NCI-H1092 treated with DMSO at 0.1 percent for 48 hours (cell line): ENCODE measurements at places on chromosomes 5 and 9.

DNA sequence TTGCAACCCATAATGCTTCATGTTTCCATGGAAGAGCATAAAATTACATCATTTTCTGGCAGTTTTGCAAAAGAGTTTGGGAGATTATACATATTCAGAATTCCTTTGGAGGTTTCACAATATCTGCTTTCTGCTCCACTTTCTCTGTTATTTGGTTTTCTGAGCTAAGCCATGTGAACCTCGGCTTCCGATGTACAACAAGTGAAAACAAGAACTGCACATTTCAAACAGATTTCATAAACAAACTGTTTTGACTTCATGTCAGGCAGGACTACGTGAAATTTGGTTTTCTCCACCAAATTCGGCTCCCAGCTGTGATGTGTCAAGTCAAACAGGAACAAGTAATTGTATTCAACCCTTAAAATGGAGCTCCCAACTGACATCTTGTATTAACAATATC, 609.8 kb downstream of the IRX1 start:
- no peak for DNase-seq

GRCh38 chr9:75200892-75201470, 112.7 kb downstream of the OSTF1 start:
- peak; percentile 11 for DNase-seq

DNA sequence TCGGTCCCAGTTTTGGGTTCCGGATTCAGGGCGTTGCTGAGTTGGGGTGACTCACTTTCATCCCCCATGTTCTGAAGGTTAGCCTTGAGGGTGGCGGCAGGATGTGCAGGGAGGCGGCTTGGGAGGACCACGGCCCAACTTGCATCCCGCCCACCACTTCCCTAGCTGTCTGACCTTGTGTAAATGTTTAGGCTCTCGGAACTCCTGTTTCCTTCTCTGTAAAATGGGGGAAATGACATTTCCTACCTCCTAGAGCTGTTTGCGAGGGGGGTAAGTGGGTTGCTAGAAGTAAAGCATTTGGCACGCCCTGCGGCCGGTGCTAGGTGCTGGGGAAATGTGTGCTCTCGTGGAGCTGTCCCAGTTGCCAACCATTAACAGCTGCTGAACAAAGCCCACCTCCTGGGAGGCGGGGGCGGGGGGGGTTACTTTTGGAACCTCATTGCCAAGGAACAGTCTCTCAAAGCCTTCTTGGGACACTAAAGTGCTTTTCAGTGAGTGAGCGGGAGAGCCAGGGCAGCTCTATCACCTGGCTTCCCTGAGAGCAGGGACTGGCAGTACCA, 27.5 kb downstream of the PTGES2 start:
- DNase-seq = no peak

GRCh38 chr5:178314061-178314660, 81.6 kb upstream of the PHYKPL start:
- DNase-seq = no peak

DNA sequence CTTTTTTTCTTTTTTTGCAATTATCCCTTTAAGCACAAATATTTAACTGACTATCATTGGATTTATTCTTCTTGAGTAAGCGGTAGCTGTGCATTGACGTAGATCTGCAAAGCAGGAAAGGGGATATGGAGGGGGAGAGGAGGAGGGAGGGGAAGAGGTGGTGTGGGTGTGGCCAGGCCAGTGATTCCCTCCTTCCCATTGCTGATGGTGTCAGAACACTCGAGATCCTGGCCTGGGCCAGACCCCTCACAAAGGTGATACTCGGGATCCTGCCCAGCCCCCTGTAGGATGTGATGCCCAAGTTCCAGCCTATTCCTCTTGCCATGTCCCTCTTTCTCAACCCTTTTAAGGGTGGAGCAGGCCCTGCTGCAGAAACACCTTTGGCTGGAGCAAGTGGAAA, 9.9 kb downstream of the SLC36A3 start:
- no peak for DNase-seq

DNA sequence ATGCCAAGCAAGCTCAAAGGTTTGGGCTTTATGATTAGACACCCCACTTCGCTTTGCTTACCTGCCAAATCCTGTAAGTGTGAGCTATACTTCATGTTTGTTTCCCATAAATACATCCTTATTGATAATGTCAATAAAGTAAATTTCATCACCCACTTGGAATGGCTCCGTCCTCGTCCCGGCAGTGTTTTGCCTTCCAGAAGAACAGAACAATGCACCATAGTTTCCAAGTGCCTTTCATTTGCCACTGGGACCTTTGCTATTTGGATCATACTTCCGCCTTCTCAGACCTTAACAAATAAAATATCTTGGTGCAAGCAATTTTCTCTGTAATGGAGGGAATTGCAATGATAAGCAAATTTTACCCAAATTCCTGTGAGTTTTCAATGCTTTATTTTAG, 229.3 kb downstream of the PIK3R1 start:
- DNase-seq = no peak

GRCh38 chr5:150126921-150127265, 28.8 kb downstream of the PDGFRB start:
- no peak for DNase-seq

GRCh38 chr9:14320271-14321181, 6.6 kb upstream of the NFIB start:
- no peak for DNase-seq

DNA sequence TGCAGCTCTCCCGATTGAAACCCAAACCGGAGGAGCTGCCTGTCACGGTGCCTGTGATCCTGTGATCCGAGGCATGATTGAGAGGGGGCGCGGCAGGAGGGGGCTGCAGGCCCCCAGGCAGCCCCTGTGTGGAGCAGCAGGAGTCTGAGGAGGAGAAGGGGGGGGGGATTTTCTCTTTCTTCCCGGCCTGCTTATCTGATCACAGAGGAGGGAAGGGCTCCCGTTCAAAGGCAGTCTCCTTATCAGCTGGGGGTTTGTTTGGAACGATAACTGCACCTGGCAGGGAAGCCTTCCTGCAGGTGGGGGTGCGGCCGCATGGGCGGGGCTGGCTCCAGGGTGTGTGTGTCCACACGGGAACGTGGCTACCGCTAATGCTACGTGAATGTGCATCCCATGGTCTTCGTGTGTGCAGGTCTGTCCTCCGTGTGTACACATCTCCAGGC, 38.4 kb downstream of the LMX1B start:
- DNase-seq = no peak

- no peak for DNase-seq
Observed at GRCh38 chr9:124284940-124285441, 27.2 kb downstream of the NEK6 start.

- DNase-seq = no peak
Observed at GRCh38 chr5:109743041-109743531, 53.4 kb downstream of the MAN2A1 start.

GRCh38 chr5:74903165-74903787, 37.1 kb upstream of the FAM169A start:
- no peak for DNase-seq

DNA sequence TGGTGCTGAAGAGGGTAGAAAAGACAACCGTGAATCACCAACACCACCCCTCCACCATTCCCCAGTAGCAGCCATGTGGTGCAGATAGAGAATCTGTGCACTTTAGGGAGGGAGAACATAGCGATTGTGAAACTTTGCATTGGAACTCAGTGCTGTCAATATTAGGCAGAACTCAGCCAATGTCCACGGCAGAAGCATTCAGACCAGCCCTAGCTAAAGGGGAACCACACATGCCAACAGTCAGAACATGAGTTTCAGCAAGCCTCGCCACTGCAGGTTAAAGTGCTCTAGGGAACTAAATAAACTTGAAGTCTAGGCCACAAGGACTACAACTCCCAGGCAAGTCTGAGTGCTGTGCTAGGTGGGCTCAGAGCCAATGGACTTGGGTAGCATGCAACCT, 38.5 kb upstream of the DEPDC1B start:
- DNase-seq = no peak

GRCh38 chr5:89596821-89597220, 713.8 kb upstream of the MEF2C start:
- no peak for DNase-seq

GRCh38 chr5:133262690-133263089, 210.9 kb downstream of the HSPA4 start:
- DNase-seq = no peak

DNA sequence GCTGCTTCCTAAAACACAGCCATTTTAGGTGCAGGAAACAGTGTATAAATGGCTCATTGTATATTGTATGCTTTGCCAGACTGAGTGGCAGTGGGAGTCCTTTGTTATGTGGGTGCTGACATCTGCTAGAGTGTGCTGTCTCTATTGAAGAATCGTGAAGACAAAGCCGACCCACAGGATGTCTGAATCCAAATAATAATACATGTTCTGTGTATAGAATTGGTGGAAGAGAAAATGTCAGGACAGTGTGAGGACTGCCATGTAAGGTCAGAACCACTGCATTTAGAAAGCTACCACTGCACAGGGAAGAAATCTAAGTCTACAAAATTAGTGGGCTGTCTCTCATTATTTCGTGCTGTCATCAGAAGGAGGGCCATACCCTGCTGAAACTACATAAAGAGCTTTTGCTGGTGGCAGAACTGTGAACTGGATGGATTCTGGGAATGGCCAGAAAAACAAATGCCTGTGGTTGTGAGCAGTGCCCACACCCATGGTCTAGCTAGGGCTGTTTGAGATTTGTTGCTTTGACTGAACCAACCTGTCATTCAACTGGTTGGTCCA, 2.5 kb downstream of the IL7R start:
- DNase-seq = no peak

- no peak for DNase-seq
Observed at GRCh38 chr5:137051161-137051560, 448.0 kb downstream of the SPOCK1 start.

DNA sequence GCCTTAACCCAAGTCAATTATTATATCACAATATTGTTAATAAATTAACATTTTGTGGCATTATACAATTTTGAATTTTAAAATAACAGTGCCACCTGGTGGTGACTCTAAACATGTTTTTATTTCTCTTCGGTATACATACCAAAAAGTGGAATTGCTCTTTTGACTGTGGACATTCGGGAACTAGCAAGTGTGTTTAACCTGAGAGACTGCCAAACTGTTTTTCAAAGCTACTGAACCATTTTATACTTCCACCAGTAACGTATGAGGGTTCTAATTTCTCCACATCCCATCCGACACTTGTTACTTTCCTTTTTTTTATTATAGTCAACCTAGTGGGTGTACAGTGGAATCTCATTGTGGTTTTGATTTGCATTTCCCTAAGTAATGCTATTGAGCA, 18.3 kb upstream of the HSDL2 start:
- peak; percentile 28 for DNase-seq

GRCh38 chr5:167389537-167389936, 901.9 kb upstream of the WWC1 start:
- DNase-seq = no peak

DNA sequence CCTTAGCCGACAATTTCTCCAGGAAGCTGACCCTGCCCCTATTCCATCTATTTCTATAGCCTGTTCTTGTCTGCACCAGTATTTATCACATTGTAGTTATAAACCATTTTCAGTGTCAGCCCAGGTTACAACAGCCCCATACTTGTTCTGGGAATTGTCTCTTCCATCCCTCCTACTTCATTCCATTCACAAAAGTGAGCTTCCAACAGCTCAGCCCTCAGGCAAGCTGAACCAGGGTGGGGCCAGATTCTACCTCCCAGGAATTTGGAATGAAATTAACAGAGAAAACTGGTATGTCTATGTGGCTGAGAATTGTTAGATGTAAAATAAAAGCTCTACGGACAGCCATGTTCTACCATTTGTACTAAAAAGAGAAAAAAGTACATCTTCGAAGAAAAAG, 36.1 kb downstream of the STRBP start:
- DNase-seq = no peak

DNA sequence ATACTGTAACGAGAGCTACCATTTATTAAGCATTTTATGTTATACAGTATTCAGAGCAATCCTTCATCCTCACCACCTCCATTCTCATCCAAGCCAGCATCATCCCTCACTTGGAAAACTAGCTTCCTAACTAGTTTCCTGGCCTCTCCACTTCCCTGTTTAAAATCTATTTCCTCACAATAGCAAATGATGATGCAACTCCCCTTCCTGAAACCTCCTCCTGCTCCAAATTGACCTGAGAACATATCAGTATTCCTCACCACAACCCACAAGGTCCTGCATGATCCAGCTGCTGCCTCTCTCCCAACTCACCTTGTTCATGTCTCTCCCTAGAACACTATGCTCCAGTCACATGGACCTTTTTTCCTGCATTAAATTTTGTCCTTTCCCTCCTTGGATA, 4.3 kb upstream of the SLC36A2 start:
- no peak for DNase-seq

DNA sequence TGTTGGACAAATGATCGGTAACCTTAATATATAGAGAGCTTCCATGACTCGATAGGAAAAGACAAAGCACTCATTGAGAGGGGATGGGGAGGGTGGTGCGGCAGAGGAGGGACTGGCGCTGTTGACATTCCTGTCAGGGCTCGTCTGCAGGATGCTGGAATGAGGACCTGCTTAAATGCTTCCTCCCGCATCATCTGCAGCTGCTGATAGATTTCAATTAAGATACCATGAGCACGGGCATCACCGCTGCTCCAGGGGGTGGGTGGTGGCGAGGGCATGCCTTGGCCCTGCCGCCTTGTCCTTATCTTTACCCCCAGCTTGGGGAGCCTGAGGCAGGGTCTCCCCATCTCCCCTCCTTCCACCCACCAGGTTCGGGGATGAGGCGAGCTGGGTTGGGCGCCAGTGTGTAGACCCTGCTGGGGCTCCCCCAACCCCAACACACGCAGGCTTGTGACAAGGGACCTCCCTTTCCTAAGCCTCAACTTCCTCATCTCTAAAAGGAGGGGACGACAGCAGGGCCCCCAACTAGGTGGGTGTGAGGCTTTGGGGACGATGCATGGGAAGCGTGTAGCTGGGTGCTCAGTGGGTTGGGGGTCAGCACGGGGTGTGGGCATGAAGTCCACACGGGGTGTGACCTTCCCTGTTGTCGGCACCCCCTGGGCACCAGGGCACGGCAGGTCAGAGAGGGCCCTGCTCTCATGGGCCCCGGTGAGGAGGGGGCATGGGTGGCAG, 11.7 kb upstream of the QRFP start:
- DNase-seq = no peak

- peak; percentile 40 for DNase-seq
Observed at GRCh38 chr5:151223447-151224264, at the start of gene CCDC69. Gene CCDC69, minus strand, starts transcription at chr5:151224092. Its CDS starts 122 bp downstream, at chr5:151223970.

GRCh38 chr9:5760338-5760737, 72.6 kb downstream of the ERMP1 start:
- DNase-seq = no peak

- DNase-seq = no peak
Observed at GRCh38 chr5:140953234-140953633, 13.0 kb upstream of the PCDHAC2 start.

GRCh38 chr5:177496727-177497291, 595 bp downstream of the PDLIM7 start:
- peak; percentile 23 for DNase-seq
